ENCODE measurements at places on chromosomes 4 and X.

DNA sequence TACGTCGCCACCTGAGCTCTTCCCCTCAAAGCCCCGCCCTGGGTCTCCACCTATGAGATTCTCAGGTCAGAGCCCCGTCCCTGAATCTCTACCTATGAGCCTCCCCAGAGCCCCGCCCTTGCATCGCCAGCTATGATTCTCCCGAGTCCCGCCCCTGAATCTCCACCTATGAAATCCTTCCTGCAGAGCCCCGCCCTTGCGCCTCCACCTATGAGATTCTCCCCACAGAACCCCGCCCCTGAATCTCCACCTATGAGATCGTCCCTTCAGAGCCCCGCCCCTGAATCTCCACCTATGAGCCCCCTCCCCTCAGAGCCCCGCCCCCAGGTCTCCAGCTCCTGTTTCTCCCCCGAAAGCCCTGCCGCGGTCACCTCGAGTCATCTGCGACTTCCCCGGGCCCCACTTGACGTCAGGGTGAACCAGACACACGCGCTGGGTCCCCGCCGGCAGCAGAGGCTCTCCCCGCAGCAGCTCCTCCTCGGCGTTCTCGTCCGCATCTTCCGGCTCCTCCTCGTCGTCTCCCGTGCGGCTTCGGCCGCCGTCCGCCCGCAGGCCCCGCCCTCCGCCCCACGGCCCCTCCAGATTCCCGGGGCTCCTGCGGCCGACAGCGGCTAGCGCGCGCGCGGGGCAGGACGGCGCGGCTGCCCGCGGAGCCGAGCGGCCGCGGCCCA is 393 bp downstream of the GTPBP6 start:
- DNase-seq, result peak; percentile 97

DNA sequence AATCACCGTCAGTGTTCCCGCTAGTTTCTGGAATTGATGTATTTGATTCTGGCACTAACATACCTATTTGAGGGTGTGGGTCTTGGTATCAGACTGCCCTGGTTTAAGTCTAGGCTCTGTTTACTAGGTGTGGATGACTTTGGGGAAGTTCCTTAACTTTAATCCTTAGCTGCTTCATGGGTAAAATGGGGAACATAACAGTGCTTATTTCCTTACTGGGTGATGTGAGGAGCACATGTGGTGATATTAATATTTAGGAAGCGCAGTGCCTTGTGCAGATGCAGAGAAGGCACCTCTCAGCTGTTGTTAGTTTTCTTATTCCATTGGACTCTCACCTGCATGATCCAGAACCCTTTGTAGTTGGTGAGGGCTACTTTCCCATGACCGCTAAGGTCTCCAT is 17.1 kb downstream of the RNF4 start:
- DNase-seq, result no peak

GRCh38 chrX:120749141-120749846 is 119.4 kb upstream of the C1GALT1C1 start:
- no peak for DNase-seq

DNA sequence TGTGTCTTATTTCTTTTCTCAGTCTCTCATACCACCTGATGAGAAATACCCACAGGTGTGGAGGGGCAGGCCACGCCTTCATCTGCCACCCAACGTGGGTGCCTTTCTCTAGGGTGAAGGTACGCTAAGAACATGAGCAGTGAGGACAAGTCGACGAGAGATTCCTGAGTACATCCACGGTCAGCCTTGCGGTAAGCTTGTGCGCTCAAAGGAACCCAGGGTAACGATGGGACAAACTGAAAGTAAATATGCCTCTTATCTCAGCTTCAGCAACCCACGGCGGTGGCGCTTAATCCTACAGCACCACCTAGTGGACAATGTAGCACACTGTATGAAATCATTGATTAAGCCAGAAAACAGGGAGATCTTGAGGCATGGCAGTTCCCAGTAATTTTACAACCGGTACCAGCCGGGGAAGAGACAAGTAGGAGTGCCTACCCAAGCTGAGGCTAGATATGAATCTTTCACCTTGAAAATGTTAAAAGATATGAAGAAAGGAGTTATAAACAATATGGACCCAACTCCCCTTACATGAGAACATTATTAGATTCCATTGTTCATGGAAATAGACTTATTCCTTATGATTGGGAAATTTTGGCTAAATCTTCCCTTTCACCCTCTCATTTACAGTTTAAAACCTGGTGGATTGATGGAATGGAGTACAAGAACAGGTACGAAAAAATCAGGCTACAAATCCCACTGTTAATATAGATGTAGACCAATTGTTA is 63.0 kb downstream of the ZNF732 start:
- DNase-seq, result peak; percentile 13

DNA sequence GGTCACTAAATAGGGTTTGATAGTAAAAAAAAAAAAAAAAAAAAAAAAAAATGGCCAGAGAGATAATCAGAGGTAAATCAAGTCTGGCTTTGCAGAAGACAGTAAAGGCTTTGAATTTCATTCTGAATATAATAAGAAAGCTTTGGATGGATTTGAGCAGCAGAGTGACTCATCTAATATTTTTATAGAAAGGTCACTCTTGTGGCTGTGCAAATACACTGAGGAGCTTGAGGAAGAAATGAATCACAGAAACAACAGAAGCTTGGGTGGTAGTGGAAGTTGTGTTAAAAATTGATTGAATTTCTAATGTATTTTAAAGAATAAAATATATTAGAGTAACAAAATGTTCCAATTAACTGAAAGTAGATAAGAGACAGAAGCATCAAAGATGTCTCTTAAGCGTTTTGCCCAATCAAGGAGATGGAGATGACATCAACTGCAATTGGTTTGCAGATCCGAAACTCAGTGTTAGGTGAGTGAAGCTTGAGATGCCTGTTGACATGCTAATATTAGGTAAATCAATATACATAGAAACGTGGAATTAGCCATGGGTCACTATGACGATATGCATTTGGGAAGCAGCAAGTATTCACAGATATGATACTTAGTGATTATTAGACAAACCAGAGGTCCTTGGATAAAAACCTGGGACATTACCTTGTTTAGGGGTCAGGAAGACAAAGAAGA is 280.5 kb downstream of the GPM6A start:
- peak; percentile 72 for DNase-seq

- no peak for DNase-seq
Observed at GRCh38 chr4:1469607-1470392, 63.6 kb upstream of the NKX1-1 start.
